ENCODE measurements at places on chromosomes 16 and 17.

GRCh38 chr16:1437606-1438005, 6.7 kb downstream of the PERCC1 start:
- no peak for ATAC-seq

GRCh38 chr16:56841659-56842058, 23.3 kb upstream of the SLC12A3 start:
- no peak for ATAC-seq

DNA sequence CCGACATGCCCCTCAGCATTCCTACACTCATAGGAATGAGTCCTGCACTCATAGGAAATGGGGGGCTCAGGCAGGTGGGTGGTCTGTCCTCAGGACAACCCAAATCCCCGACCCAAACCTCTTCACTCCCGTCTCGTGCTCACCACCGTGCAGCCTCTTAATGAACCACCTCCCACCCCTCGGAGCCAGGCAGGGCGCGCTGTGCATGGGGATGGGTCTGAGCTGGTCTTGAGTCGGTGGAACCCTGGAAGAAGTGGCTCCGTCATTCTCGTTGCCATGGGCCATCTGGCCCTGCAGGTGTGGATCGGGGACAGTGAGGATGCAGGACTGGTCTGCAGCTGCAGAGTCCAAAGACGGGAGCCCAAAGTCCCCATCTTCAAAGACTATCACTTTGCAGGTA, 6.4 kb upstream of the RAB40B start:
- ATAC-seq, result no peak

DNA sequence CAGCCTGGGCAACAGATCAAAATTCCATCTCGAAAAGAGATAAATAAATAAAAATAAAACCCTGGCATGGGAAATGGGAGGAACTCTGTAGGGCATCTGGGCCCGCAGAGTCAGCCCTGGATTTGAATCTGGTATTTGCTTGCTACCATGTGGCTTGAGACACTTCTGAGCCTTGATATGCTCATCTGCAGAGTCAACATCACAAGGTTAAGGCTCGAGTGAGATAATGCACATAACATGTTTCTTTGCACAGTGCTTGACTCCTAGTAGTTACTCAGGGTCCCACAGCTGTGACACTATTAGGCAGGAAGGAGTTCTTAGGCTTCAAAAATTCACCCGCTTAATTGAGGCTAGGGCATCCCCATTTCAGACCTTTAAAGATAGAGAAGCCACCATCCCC, 21.3 kb downstream of the CDK5RAP3 start:
- ATAC-seq, result no peak

- no peak for ATAC-seq
Observed at GRCh38 chr16:48029768-48030167, 126.0 kb downstream of the ABCC12 start.

DNA sequence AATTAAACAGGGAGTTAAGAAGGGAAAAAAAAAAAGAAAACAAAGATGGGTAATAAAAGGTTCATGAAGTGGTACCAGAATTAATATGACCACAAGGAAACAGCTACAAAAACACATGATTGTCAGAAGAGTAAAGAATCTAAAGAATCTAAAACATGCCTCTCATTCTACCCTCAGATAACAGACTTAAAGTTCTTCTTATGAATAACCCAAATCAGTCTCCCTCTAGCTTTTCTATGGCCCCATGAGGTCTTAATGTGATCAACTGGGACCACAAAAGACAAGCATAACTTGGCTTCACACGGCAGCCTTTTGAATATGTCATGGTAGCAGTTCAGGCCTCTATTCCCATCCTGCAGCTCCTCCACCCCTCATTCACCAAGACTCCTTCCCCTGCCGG, 6.9 kb downstream of the MYH10 start:
- ATAC-seq, result no peak

- ATAC-seq, result no peak
Observed at GRCh38 chr17:60679287-60679686, 1.6 kb downstream of the BCAS3 start.

DNA sequence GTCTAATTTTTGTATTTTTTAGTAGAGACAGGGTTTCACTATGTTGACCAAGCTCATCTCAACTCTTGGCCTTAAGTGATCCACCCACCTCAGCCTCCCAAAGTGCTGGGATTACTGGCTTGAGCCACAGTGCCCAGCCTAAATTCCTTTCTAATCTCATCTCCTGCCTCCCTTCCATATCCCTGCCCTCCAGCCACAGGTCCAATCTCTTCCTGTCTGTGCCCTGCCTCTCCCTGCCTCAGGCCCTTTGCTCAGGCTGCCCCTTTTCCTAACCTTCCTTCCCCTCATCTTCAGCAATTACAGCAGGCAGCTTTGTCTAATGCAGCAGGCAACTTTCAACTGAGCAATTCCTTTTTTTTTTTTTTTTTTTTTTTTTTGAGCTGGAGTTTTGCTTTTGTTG, 46.8 kb downstream of the CFAP20 start:
- no peak for ATAC-seq

GRCh38 chr17:5943232-5943631, 126.9 kb upstream of the WSCD1 start:
- ATAC-seq, result no peak

DNA sequence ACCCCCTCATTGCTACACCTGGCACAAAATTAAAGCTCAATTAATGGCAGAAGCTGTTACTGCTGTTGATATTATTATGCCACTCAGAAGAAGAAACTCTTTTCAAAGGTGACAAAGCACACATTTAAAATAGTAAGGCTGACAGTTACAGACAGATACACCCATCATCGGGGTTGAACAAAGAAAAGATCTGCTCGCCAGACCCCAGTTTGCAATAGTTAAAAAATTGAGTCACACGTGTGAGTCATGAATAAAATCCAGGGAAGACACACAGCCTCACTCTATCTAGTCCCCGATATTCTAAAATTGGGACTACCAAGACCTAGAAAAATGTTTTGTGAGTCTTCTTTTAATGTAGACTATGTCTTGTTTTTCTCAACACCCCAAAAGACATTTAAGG, 330.0 kb upstream of the SOX9 start:
- no peak for ATAC-seq

GRCh38 chr16:79856581-79856980, 256.0 kb upstream of the MAF start:
- ATAC-seq, result no peak

GRCh38 chr17:75508931-75509361, 6.4 kb downstream of the CASKIN2 start:
- no peak for ATAC-seq

- no peak for ATAC-seq
Observed at GRCh38 chr17:45792995-45793755, 9.1 kb downstream of the CRHR1 start.

GRCh38 chr16:51150165-51150887, 744 bp downstream of the SALL1 start:
- no peak for ATAC-seq

DNA sequence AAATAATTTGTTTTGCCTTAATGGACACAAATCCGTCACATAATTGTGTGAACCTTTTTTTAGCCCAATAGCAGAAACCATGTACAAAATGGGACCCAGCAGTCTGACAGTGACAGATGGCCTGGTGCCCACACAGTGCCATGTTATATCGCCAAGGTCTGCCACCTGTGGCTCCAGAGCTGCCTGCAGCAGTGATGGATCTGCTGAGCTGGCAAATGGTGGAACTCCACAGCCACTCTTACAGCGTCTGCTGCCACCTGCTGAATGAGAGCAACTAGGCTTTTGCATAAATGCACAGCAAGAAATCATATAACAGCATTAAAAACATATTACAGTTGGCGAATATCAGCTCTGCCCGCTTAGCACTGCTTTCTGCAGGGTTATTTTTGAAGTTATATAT, 59.4 kb downstream of the NUP93 start:
- ATAC-seq, result no peak

- ATAC-seq, result no peak
Observed at GRCh38 chr17:78159575-78160158, 8.7 kb upstream of the SYNGR2 start.

Measured in gastroesophageal sphincter (tissue), 4 donors.